ENCODE measurements at places on chromosomes 4 and X.

DNA sequence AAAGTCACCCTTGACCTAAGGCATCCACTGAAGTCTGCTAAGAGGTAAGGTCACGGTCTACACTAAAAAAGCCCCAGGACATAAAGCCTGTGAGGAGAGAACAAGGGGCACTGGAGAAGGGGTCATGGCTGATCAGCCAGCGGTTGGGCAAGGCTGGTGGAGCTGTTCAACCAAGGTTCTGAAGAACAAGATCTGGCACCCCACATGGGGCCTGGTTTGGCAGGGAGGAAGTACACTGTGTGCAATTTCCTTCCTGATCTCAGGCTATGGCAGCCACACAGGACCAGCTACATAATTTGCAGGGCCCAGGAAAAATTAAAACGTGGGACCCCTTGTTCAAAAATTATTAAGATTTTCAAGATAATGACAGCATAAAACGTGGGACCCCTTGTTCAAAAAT lies 14.1 kb upstream of the BRS3 start:
- DNase-seq, result no peak

- no peak for DNase-seq
Observed at GRCh38 chrX:154648931-154649330, 4.4 kb downstream of the CTAG2 start.

GRCh38 chr4:147709999-147710398 lies 21.9 kb upstream of the ARHGAP10 start:
- no peak for DNase-seq

GRCh38 chr4:134691915-134692314 lies 490.3 kb upstream of the PABPC4L start:
- DNase-seq, result no peak

GRCh38 chr4:5664778-5665177 lies 43.6 kb downstream of the EVC2 start:
- DNase-seq, result no peak

DNA sequence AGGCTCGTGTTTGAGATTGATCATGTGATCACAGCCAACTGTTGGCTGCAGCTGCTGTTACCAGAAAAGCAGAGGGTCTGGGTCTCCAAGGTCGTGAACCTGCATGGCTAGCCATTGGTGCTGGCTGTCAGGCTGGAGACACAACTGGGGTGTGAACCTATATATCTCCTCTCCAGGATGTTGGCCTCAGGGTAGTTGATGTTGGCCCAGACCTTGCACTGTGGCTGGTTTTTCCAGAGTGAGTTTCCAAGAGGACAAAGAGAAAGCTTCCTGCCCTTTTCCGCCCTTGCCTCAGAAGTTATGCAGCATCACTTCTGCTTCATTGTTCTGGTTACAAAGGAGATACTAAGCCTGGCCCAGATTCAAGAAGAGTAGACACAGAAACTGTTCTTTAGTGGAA lies 607.8 kb upstream of the HS3ST1 start:
- no peak for DNase-seq

- DNase-seq, result no peak
Observed at GRCh38 chrX:41721590-41721989, 2.4 kb upstream of the GPR82 start.

DNA sequence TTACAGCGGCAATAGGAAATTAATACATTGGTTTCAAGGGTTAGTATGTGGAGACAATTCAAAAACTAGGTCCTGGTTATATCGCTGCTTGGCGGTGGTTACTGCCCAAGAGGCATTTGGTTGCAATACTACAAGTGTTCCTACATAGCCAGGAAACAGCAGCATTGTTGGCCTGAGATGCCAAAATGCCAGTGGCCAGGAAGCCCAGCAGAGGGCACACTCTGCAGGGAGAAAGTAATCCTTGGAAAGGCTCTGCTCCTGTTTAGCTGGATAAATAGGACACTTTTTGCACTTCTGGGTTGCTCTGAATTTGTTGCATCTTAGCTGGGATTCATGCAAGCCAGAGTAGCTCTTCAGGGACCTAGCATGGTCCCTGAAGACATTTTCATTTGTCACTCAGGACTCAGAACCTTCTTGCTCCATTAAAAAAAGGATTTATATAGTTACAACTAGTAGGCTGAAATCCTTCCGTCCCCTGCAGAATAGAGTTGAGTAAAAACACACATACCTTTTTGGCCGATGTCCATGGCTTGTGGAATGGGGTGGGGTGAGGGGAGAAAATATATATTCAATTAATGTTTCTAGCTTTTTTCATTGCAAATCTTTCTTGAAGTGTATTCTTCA lies 8.1 kb upstream of the GPR119 start:
- DNase-seq, result no peak

DNA sequence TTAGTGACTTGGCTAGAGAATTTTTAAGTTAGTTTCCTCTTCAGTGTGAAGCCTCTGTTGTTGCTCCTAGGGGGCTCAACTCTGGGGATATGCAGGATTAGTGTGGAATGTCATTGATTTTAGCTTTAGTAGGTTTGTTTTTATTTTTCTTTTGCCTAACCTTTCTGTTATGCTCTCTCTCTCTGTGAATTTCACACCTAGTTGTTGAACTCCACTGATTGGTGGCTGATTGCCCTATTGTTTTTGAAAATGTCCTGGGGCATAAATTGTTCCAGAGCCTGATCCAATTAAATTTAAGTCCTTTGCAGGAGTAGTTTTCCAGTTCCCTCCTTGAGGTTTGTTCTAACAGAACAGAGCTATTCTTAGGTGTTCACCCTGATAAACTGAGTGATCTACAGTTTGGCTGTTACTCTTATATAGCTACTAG lies 393.3 kb upstream of the CTSO start:
- no peak for DNase-seq

- DNase-seq, result peak; percentile 54
Observed at GRCh38 chr4:15956179-15956850, 6.7 kb downstream of the FGFBP2 start.

- DNase-seq, result no peak
Observed at GRCh38 chrX:124275182-124275894, 57.1 kb upstream of the TEX13D start.

- DNase-seq, result no peak
Observed at GRCh38 chrX:85215946-85216345, 27.6 kb downstream of the SATL1 start.

DNA sequence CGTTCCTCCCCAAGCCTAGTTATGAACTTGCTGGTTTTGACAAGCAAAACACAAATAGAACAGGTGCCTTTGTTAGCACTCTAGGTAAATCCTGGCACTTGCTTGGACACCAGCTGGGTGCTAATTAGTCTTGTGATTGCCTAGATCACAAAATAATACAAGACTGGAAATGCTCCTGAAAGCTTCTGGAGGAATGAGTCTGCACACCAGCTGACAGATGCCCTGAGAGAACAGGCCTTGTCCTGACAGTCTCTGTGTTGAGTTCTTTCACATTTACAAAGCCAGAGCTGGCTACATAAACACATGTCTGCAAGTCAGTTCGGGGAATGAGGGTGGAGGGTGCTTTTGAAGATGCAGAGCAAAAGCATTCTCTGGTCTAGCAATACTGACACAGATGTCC lies 93.8 kb downstream of the ELOVL6 start:
- no peak for DNase-seq

- DNase-seq, result no peak
Observed at GRCh38 chr4:80948995-80949394, 81.5 kb upstream of the BMP3 start.

DNA sequence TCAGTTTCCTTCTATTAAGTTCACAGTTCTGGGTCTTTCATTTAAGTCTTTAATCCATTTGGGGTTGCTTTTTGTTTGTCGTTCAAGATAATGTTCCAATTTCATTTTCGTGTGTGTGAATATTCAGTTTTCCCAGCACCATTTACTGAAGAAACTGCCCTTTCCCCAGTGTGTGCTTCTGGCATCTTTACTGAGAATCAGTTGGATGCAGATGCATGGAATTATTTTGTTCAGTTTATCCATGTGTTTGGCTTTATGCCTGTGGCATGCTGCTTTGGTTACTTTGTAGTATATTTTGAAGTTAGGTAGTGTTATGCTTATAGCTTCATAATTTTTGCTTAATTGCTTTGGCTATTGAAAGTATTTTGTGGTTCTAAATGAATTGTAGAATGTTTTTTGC lies 163.8 kb upstream of the HDX start:
- no peak for DNase-seq

GRCh38 chr4:24244663-24245490 lies 339.5 kb downstream of the DHX15 start:
- no peak for DNase-seq

GRCh38 chrX:84907324-84907968 lies 96.2 kb upstream of the APOOL start:
- DNase-seq, result no peak

- no peak for DNase-seq
Observed at GRCh38 chrX:107880054-107880610, 54.5 kb downstream of the MID2 start.

- DNase-seq, result no peak
Observed at GRCh38 chr4:78651250-78651860, 99.8 kb downstream of the ANXA3 start.

DNA sequence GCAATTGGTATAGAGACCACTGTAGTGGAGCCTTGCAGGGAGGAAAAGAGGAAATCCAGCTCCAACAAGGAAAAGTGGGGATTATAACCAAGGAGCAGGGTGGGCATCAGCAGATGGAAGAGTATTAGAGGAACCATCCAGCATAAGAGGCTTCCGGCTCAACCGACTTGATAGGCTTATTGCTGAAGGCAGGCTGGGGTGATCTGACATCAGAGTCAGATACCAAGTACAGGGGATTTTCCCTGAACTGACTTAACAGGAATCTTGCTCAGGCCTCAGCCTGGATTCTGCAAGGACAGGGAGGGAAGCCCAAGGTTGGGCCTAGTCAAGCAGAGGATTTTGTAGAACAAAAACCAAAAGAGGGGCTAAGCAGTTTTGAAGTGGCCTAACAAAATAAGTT lies 129.6 kb downstream of the DCLK2 start:
- no peak for DNase-seq

DNA sequence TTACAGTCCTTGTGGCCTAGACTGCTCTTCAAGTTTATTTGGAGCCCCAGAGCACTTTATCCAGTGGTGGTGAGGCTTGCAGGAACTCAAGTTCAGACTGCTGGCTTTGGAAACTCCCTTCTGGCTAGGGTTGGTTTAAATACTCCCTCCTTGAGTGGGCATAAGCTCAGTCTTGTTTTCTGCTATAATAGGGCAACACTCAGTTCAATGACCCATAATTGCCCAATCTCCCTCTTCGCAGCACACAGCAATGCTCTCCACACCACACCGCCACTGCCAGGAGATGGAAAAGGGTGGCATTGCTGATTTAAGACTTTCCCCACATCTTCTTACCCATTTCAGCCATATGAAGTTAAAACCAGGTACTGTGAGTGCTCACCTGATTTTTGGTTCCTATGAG lies 27.9 kb upstream of the USP38 start:
- DNase-seq, result no peak

- no peak for DNase-seq
Observed at GRCh38 chr4:169921237-169921636, 105.0 kb downstream of the MFAP3L start.

DNA sequence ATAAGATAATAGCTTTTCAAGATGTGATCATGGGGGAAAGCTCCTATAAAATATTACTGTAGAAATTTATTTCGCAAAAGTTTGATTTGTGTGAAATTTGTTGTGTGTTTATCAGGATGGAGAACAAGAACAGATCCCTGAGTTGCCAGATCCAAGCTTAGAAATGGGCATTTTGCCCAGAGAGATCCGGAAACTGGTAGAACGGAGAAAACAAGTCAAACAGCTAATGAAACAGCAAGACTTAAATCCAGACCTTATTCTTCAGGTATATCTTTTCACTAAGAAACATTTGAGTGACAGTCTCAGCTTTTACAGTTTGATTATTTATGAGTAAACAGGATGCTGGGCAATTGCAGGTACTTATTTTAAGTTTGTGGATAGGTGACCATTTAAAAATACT lies 54.5 kb downstream of the POLA1 start:
- DNase-seq, result no peak

DNA sequence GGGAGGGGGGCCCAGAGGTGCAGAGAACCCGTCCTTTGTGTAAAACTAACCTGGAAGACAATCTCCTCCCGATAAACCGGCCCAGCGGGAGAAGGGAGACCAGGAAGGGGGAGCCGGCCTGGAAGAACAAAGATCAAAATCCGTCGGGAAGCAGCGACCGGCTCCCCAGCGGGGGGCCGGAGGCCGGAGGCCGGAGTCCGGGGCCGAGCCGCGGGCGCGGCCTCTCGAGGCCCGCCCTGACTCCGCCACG lies 552 bp downstream of the ZDHHC9 start:
- no peak for DNase-seq

GRCh38 chr4:4637710-4638109 lies 95.9 kb upstream of the STX18 start:
- DNase-seq, result no peak

DNA sequence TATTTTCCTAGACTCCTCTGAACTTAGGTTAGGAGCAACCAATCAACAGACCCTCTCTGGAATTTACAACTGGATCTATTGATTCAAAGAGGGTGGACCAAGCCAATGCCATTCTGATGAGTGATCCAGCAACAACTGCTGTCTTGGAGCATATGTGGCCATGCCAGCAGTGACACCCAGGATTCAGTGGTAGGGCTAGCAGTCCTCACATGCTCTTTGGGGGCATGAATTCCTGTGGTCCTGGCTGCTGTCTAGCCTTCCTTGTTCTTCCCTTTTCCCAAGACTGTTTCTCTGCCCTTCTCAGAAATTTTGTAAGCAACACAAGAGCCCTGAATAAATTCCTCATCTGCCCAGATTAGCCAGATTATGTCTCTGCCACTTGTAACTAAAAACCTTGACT lies 61.5 kb upstream of the GATB start:
- DNase-seq, result no peak

DNA sequence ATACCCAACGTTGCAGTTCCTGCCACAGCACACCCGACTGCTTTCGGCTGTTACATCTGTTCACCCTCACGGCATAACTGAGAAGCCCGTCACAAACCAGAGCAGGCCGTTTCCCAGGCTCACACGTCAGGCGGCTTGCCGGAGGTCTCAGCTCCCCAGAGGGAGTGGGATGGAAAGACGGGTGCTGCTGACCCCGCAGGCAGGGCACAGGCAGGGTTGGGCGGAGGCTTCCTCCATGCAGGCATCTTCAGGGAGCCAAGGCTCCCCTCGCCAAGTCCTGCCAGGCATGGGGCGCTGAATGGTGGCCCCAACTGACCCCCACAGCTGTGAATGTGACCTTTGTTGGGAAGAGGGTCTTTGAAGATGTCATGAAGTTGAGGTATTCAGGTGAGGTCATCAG lies 57.5 kb downstream of the ACOX3 start:
- DNase-seq, result no peak

- no peak for DNase-seq
Observed at GRCh38 chr4:124178449-124179021, 534.0 kb downstream of the ANKRD50 start.

DNA sequence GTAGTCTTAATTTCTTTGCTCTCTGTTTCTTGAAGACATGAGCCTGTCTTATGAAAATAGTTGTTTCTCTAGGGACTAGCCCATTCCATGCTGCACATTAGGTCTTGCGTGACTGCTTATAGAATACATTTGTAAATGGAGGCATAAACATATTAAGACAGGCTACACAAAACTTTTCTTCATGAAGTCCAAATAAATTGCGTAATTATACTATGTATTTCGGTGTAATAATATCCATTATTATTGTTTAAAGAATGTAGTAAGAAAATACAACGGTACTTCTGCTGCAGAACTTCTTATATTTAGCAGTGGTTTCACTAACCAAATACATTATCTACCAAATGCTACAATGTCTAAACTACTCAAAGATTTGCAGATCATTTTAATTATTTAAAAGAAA lies 8.5 kb upstream of the NAA11 start:
- DNase-seq, result no peak

All from NCI-H1930 (cell line).